Vagina (tissue), 2 donors: ENCODE measurements at places on chromosomes 11 and 22.

- DNase-seq, result no peak
Observed at GRCh38 chr11:88194990-88195389, 19.7 kb upstream of the RAB38 start.

GRCh38 chr11:34564406-34564805 is 50.8 kb upstream of the ELF5 start:
- no peak for DNase-seq

- no peak for DNase-seq
Observed at GRCh38 chr22:23938328-23939016, 22.5 kb downstream of the GSTT2B start.

GRCh38 chr11:121214861-121215260 is 77.7 kb upstream of the SC5D start:
- DNase-seq, result no peak

DNA sequence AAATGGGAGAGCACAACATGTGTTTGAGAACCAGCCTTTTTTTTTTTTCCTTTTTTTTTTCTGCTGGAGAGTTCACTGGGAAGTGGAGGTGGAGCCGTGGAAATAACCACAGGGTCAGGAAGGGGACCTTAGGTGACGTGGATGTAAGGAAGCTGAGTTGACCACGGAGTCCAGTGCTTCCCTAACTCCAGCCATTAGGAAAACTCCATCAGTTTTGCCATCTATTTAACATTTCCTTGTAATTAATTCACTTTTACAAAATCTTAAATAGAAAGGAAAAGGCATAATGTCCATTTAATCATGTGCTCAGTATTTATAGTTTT is 2.0 kb upstream of the CDK2AP2 start:
- no peak for DNase-seq

DNA sequence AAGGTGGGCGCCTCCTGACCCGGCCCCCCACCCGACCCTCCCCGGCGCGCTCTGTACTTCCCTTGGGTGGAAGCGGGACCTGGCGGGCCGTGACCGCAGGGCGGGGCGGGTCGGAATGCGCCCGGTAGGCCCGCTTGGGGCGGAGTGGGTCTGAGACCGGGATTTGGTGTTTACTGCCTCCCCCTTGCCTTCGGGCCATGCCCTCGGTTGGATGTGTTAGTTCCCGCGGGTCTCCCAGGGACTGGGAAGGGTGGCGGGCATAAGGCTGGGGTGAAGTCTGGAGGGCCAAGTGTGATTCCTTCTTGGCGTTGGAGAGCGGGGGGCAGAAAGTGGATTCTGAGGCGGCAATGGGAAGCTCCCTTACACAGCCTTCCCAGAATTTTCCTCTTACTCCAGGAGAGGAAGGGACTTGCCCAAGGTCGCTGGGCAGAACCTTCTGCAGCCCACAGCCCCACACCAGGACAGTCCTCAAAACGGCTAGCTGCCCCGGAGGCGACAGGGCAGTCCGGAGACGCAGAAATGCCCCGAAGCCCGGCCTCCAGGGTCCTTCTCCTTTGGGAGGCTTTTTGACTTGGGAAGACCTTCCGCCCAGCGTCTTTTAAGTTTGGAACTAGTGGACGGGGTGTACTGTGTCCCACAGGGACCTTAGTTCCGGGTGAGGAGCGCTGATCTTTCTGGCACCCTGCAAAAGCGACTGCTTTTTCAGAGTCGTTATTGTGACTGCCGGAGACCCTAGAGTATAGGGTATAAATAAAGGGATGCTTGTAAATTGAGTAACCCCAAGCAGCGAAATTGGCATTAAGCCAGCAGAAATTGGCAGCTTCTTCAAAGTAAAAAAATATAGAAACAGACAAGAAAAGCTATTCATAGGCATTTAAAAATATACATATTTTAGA is 647 bp downstream of the SWAP70 start:
- peak; percentile 89 for DNase-seq

- no peak for DNase-seq
Observed at GRCh38 chr11:104343578-104343977, 179.6 kb upstream of the PDGFD start.

GRCh38 chr11:120331301-120331996 is 4.8 kb upstream of the ARHGEF12 start:
- DNase-seq, result no peak

GRCh38 chr11:32436751-32437494 is 1.6 kb upstream of the WT1 start:
- DNase-seq, result peak; percentile 74

DNA sequence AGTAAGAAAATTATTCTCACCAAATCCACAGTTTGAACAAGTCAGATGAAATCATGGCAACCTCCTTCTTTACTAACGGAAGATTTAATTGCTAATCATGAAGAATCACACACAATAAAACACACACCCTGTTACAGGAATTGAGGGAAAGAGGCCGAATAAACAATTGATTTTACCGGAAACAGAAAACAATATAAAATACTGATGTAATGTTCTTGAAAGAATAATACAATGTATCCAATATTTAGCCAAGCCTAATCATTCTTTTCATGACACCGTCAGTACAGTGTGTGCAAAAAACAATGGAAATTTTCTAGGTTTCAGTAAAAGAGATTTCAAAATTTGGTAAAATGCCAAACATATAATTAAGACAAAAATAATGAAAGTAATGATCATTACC is 23.4 kb downstream of the ASRGL1 start:
- no peak for DNase-seq

GRCh38 chr11:59846556-59846955 is 1.3 kb upstream of the CBLIF start:
- no peak for DNase-seq

DNA sequence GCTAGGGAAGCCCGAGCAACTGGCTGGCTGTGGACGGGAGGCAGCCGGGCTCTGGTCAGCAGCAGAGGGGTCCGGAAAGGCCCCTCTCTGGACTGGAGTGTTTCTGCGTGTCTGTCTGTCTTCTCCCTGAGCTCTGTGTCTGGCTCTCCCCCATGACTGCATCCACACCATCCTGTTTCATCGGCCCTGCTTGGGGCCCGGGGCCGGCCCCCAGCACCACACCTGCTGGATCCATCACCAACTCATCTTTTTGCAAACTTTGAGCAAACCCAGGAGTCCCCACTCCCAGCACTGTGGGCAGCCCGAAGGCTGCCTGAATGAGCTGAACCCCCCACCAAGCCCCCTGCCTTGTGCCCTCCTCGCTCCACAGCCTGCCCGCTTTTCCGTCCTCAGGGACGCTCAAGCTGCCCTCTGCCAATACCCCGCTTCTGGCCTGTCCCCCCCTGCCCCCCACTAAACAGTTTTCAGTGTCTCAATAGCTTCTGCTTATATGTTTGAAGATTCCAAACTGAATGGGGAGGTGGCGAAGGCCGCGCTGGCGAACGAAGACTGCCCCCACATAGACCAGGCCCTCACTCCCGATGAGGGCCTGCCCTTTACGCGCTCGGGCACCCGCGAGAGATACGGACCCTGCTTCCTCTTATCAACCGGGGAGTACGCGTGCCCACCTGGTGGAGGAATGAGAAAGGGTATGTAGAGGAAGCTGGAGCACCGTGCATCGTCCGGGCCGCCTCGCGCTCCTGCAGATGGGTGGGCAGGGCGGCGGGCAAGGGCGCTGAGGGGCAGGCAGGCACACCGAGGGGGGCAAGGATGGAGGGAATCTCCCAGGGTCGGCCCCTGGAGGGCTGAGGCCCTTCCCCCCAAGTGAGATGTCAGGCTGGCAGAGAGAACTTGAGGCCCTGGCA is 44.6 kb downstream of the KCNC1 start:
- no peak for DNase-seq

- peak; percentile 91 for DNase-seq
Observed at GRCh38 chr11:134275534-134276395, at the start of gene GLB1L3. Gene GLB1L3, plus strand, starts transcription at chr11:134276379. Its CDS starts 362 bp downstream, at chr11:134276741.

- no peak for DNase-seq
Observed at GRCh38 chr11:127275774-127276173, 275.2 kb upstream of the KIRREL3 start.

- no peak for DNase-seq
Observed at GRCh38 chr11:105357764-105358163, 218.2 kb upstream of the CARD18 start.

GRCh38 chr11:35549787-35550186 is 24.4 kb upstream of the PAMR1 start:
- no peak for DNase-seq

- DNase-seq, result no peak
Observed at GRCh38 chr11:76185931-76186401, 20.3 kb downstream of the WNT11 start.

- DNase-seq, result no peak
Observed at GRCh38 chr22:42229455-42230149, 40.9 kb downstream of the TCF20 start.

DNA sequence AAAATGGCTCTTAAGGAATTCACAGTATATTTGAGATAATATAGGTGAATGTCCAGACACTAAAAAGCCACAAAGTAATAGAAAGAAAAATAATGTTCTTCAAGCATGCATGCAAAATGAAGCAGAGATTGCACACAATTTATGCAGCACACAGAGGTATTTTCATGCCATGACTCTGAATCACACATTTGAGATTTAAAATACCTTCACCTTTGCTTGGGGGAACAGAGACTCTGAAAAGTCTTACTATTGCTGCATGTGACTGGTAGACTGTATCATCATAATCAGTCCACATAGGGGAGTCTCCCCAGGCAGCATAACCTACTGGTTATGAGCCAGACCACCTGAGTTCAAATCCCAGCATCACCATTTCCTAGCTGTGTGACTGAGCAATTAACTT is 96.2 kb downstream of the RCN1 start:
- DNase-seq, result no peak

GRCh38 chr11:115845872-115846271 is 341.7 kb upstream of the CADM1 start:
- DNase-seq, result no peak

GRCh38 chr22:34587357-34588356 is 478.3 kb upstream of the ISX start:
- no peak for DNase-seq

DNA sequence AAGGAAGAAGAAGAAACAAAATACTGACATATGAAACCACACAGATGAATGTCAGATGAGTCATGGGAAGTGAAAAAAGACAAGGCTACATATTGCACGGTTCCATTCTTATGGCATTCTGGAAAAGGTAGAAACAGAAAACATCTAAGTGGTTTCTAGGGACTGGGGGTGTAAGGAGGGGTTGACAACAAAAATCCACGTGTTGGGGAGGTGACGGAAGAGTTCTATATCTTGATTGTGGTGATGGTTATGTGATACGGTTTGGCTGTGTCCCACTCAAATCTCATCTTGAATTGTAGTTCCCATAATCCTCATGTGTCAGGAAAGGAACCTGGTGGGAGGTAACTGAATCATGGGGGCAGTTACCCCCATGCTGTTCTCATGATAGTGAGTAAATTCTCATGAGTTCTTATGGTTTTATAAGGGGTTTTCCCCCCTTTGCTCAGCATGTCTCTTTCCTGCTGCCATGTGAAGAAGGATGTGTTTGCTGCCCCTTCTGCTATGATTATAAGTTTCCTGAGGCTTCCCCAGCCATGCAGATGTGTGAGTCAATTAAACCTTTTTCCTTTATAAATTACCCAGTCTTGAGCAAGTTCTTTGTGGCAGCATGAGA is 6.4 kb upstream of the ARFGAP3 start:
- DNase-seq, result no peak

- no peak for DNase-seq
Observed at GRCh38 chr11:106939157-106939556, 79.1 kb downstream of the GUCY1A2 start.

- no peak for DNase-seq
Observed at GRCh38 chr11:47593934-47594855, at the start of gene C1QTNF4. Gene C1QTNF4, minus strand, starts transcription at chr11:47594411. Its CDS starts 3,601 bp downstream, at chr11:47590810.

- no peak for DNase-seq
Observed at GRCh38 chr11:2730272-2731129, 30.7 kb upstream of the KCNQ1OT1 start.

- no peak for DNase-seq
Observed at GRCh38 chr11:76885390-76886097, 24.8 kb downstream of the ACER3 start.

- DNase-seq, result no peak
Observed at GRCh38 chr22:22463855-22464540, 44.5 kb downstream of the ZNF280B start.

DNA sequence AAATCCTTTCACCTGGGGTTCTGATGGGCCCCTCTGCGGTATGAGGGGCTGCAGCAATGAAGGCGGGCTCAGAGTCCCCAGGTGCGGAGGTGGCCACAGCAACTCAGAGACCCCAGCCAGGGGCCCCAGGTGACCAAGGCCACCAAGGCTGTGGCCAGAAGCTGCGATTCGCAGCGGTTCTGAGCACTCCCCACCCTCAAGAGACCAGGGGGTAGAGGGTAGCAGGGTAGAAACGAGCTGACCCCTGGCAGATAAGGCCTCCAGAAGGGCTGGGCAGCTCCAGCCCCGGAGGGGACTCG is 948 bp downstream of the TNKS1BP1 start:
- DNase-seq, result no peak

DNA sequence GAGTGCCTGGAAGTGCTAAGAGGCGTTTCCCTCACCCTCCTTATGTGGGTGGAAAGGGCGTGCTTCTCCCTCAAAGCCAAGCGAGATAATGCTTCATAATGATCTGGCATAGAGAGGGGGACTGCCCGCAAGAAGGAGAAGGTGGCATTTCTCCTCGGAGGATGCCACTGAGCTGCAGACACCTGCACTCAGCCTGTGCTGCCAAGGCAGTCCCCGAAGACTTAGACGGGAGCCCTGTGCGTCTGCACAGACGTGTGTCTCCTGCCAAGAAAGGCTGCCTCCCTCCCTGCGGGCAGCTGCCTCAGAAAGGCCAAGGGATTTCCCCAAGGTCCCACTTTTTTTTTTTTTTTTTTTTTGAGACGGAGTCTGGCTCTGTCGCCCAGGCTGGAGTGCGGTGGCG is 48.1 kb upstream of the SPATA19 start:
- no peak for DNase-seq

DNA sequence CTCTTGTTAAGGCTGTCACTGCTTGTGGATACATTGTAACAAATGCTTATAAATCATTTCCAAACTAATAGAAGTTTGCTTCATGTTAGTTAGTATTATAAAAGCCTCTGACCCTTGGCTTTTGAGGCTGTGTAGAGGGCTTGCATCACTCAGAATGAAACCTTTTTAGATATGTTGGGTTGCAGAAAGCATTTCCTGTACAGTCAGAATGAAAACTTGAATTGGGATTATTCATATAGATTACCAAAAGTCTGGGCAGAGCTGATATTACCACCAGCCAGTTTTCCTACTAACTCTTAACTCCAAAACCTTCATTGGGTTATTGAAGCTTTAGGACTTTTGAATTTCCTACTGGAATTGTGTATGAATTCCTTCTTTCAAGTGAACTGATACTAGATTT is 12.0 kb downstream of the KMT2A start:
- DNase-seq, result no peak
